ENCODE measurements at places on chromosomes 13 and 19.

GRCh38 chr13:61738236-61738750, 322.6 kb upstream of the PCDH20 start:
- no peak for DNase-seq

DNA sequence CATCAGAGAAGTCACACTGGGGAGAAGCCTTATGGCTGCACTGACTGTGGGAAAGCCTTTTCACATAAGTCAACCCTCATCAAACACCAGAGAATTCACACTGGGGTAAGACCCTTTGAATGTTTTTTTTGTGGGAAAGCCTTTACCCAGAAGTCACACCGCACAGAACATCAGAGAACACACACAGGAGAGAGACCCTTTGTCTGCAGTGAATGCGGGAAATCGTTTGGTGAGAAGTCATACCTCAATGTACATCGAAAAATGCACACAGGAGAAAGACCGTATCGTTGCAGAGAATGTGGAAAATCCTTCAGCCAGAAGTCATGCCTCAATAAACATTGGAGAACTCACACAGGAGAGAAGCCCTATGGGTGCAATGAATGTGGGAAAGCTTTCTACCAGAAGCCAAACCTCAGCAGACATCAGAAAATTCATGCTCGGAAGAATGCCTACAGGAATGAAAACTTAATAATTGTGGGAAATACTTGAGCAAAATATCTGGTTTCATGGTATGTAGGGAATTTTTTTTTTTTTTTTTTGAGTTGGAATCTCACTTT, 30.7 kb downstream of the ZNF793 start:
- no peak for DNase-seq

GRCh38 chr19:43774103-43774939, 6.5 kb downstream of the KCNN4 start:
- DNase-seq = no peak

DNA sequence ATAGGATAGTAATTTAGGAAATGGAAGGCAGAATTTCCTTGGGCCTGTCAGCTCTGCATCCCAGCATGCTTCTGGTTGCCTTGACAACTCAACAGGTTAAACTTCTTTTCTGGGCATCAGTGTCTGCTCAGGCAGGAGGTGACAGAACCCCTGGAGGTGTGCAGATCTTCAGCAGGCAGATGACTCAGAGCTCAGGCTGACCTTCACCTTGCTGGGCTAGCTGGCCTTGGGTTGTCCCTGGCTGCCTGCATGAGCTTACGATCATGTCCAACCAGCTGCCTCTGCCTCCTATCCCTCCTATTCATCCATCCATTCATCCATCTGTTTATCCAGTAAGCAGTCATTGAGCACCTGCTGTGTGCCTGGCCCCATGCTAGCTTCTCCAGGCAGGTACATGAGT, 81.2 kb upstream of the KCTD15 start:
- DNase-seq = no peak

- DNase-seq = no peak
Observed at GRCh38 chr13:49690133-49690994, 922 bp downstream of the EBPL start.

GRCh38 chr19:57319869-57320179, 448 bp upstream of the ZNF543 start:
- no peak for DNase-seq

DNA sequence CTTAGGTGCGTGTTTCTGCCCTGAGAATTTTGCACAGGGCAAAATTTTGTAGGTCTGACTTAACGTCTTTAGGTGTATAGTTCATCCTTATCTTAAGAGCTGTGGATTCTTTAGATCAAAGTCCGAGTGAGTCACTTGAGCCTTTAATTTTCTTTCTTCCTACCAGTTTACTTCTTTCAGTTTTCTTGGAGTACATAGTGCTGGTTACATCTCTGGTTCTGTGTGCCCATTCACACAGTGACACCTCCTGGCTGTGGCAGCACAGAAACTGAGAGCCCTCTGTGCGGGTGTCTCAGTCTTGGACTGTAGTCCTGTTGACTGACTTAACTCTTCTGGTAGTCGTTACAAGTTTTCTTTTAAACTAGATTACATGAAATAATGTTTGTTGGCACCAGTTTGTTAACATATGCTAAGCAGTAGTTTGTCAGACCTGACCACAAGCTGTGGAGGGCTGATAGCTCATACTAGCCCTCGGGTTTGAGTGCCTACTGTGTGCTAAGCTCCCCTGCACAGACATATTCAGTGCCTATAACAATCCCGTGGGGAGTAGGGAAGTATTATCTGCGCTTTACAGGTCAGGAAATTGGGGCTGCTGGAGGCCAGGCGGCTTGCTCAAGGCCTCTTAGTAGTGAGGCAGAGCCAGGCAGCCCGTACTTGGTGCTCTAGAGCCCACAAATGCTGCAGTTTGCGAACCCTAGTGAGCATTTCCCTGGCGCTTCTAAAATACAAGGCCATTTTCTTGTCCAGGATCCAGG, 1.6 kb downstream of the GATAD2A start:
- no peak for DNase-seq

- no peak for DNase-seq
Observed at GRCh38 chr13:105918842-105919741, 616.4 kb downstream of the EFNB2 start.

- no peak for DNase-seq
Observed at GRCh38 chr19:56377105-56377924, 16.0 kb downstream of the ZNF582 start.

- no peak for DNase-seq
Observed at GRCh38 chr19:55116859-55117662, at the start of gene PPP1R12C. Gene PPP1R12C, minus strand, starts transcription at chr19:55117637. Its CDS starts 94 bp downstream, at chr19:55117543.

DNA sequence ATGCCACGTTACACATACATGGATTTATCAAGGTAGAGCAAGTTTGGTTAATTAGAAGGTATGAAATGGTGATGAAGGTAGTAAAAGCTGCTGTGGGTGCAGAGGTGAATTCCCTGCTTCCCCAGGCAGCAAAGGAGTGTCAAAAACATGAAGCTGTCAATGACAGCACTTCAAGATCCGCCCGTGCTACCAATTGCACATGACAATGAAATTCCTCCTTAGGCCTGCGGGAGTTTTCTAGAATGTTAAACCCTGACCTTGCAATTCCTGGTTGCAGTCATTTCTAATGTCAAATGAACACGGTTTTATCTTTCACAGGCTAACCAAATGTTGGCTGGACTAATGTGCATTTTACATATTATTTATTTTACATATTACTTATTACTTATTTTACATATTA, 67.7 kb upstream of the LSM14A start:
- DNase-seq = no peak

DNA sequence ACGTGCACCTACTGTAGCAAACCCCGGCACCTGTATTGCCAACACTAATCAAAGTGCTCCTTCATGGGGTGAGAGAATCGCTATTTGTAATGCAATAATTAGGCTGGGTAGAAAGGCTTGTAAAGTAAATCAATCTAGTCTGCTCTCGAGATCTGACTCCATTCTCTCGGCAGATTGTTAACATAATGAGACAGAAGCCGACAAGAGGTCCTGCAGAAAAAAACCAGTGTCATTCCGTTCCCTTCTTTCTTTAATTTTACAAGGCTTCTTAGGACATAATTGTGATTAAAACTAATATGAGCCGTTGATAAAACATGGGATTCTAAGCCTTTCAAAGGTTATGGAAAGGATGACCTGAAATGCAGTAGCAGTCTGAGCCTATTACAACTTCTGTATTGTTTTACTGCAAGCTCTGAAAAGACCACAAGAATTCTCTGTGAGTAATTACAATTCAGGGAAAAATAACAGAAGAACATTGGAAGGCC, 530.0 kb downstream of the PCDH9 start:
- DNase-seq = no peak

DNA sequence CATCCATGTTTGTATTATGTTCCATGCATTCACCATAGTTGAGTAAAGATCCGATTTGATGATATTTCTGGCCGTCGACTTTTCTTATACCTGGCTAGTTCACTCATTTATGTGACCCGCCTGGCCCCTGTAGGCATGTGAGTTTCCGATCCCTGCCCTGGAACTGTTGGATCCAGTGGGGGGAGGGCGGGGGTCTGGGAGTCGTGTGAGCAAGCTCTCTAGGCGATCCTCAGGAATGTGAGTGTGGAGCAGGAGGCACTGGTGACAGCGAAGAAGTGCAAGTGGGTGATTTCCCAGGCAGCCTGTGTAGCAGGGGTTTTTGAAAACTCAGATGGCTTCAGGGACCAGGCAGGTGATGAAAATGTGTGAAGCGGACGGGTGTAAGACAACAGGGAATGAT, 10.6 kb upstream of the PTOV1 start:
- no peak for DNase-seq

DNA sequence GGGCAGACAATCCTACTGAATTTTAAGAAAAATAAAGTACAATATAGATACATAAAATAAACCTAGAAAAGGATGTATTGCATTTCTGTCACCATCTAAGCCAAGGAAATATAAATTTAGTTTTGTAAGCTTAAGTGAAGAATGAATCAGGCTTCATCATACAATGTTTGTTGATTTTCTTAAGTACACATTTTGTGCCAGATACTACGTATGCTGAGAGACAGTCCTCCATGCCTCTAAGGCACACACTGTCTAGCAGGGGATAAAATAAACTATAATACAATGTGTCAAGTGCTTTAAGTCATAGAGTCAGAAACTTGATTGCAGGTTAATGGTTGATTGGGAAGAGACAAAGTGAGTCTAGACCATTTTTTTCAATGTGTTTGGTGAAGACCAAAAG, 465.7 kb downstream of the TBC1D4 start:
- no peak for DNase-seq

- DNase-seq = no peak
Observed at GRCh38 chr13:33275916-33276315, 9.6 kb downstream of the STARD13 start.

DNA sequence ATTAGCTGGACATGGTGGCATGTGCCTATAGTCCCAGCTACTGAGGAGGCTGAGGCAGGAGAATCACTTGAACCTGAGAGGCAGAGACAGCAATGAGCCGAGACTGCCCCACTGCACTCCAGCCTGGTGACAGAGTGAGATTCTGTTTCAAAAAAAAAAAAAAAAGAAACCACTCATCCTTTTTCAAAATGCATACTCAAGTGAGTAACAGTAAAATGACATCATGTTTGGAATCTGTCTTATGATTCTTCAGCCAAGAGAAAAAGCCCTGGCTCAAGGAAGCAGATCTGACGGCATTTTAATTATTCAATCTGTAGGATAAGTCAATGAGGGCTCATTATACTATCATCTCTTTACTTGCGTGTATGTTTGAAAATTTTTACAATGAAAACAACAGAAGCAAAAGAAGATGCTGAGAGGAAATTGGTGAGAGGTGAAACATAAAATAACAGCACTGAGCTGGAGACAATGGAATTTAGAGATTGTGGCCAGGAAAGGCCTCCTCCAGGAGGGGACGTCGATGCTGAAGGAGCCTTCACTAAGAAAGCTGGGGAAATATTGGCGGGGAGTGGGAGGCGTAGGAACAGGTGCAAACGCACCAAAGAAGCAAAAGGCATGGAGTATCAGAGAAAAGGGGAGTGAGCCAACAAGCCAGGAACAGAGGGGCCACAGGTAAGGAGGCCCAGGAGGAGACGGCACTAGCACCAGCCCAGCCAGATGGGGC, 12.9 kb upstream of the CCNE1 start:
- DNase-seq = no peak

All from stimulated activated CD8-positive, alpha-beta memory T cell treated with anti-CD3 and anti-CD28 coated beads, Interleukin-7, amount 100 ng/mL, for 24 hours (primary cell).